ENCODE measurements at places on chromosomes 16 and 17. TPM values are rescaled to one million over a fixed set of nuclear protein-coding genes. Genes with fewer than 3 reads are reported as not detected.

ABCA8 gene
- total RNA-seq: 50.3 TPM

TRPV3 gene
- total RNA-seq: 1.4 TPM

CDC6 gene
- 1.8 TPM for total RNA-seq

GLG1 gene
- 136 TPM for total RNA-seq

ALOX12 gene
- total RNA-seq: not detected

RASL10B gene
- 7.3 TPM for total RNA-seq

ATP6V0C gene
- total RNA-seq: 5.1 TPM

GNG13 gene
- not detected for total RNA-seq

NBR1 gene
- 112 TPM for total RNA-seq

CACNG5 gene
- total RNA-seq: not detected

MAPT gene
- 0.18 TPM for total RNA-seq

SCARF1 gene
- total RNA-seq: 0.14 TPM

KRTAP1-5 gene
- total RNA-seq: 0.57 TPM

KRTAP4-1 gene
- not detected for total RNA-seq

MFSD6L gene
- total RNA-seq: not detected

ETV4 gene
- 1.3 TPM for total RNA-seq

SLC6A4 gene
- under 0.01 TPM for total RNA-seq

FOXN1 gene
- total RNA-seq: not detected

DRC3 gene
- 0.55 TPM for total RNA-seq

KRT27 gene
- total RNA-seq: not detected

TMEM97 gene
- 31.3 TPM for total RNA-seq

KCTD11 gene
- 6.8 TPM for total RNA-seq
